ENCODE measurements at places on chromosomes 1 and 21.

- no peak for DNase-seq
These were observed 62.6 kb downstream of the SPAG17 start for GRCh38 chr1:118122234-118123004.

GRCh38 chr1:65025794-65026193, 59.4 kb upstream of the JAK1 start:
- no peak for DNase-seq

- no peak for DNase-seq
These were observed 39.4 kb upstream of the FAM3B start for GRCh38 chr21:41277196-41277595.

DNA sequence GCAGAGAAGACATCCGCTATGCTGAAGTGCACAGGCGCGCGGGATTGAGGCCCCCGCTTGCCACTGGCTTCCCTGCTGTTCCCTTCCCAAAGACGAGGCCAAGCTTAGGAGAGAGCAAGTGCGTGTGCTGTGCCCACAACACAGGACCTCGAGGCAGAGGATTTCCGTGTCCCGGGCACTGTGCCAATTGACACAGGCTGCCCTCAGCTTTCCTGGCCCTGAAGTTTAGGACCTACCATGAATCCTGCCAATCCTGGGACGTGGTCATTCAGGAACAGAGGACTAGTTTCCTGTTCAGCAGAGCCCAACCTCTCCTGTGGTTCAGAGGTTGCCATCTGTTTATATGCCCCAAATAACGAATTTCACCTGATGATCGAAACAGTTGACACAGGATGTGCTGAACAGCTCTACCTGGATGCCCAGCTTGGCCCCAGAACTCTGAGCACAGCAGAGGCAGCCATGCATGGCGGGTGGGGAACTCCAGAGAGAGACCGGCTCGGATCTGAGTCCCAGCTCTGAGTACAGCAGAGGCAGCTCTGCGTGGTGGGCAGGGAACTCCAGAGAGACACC, 22.0 kb downstream of the SLC37A1 start:
- DNase-seq, result no peak

GRCh38 chr1:159664247-159664646, 50.1 kb downstream of the CRP start:
- no peak for DNase-seq

DNA sequence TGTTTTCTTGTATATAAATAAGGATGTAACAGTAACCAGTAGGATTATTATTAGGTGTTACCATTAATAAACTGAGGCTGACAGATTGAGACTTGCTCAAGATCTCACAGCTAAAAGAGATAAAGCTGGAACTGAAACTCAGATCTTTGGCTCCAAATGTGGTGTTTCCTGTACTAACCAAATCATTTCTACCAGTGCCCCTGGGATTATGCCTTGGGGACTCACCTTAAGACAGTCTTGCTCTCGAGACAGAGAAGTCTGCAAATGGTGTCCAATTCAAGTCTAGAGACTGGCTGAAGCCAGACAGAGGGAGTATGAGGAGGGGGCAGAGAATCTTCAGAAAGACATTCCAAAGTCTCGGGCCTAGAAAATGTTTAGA, 593 bp upstream of the CD53 start:
- no peak for DNase-seq

GRCh38 chr1:30198795-30199403, 524.5 kb downstream of the MATN1 start:
- no peak for DNase-seq

Measured in H1 (cell line).